ENCODE measurements at places on chromosomes 2 and 18. TPM values are rescaled to one million over a fixed set of nuclear protein-coding genes. Genes with fewer than 3 reads are reported as not detected.

DNA sequence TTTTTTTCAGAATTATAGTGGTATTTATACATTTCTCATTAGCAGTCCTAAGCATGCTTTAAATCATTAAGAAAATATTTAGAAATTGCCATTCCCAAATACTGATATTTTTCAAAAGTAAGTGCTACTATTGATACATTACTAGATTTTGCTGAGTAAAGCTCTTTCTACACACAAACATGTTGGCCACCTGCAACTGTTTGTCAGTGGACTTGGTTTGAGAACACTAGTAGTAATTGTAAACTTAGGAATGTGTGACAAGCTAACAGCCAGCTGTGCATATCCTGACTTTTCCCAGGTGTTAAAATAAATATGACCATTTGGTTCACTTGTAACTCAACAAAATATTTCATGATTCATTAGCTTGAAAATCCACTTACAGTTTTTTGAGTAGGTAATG, 103.1 kb downstream of the MSTN start:
- no peak overlapping the region for H3K27ac ChIP-seq
- no peak for DNase-seq
- H3K27me3 ChIP-seq, result no peaks in the 10 kb centered on the region

DNA sequence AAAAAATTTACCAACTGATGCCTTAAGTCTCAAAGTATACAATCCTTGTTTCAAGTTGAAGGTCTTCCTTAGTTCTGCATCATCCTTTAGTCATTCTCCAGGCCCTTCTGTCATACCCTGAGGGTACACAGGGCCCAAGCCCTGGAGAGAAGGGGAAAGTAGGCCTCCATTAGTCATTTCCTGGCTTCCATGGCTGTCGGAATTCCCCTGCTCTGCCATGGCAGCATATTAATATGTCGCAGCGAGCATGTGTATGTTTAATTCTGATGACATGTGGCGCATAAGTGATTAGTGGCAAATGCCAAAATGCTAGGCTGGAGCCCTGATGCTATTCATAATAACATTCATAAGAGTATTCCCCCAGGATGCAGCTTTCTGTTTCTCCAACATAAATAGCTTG, 22.1 kb downstream of the GPR39 start:
- no peaks in the 10 kb centered on the region for H3K4me1 ChIP-seq
- no peak overlapping the region for H3K27ac ChIP-seq
- H3K27me3 ChIP-seq, result no peaks in the 10 kb centered on the region

DNA sequence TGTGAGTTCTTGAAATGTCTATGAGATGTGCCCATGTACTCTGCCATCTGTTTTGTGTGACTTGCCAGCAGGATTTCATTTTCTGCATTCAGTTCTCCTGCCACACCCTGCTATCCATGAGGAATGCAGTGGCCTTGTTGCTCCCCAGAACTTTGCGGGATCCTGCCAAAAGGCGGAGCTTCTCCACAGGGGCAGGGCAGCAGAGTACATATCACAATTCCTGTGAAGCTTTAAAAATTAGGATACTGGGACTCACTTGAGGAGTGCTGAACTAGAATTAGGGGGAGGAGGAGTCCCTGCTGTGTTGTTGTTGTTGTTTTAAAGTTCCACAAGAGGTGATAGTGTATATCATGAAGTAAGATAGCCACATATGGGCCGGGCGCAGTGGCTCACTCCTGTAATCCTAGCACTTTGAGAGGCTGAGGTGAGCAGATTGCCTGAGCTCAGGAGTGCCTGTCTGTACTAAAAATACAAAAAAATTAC, 76.4 kb downstream of the TANC1 start:
- no peak overlapping the region for H3K4me3 ChIP-seq
- H3K27ac ChIP-seq, result no peak overlapping the region
- DNase-seq, result peak; percentile 35
- no peaks in the 10 kb centered on the region for H3K36me3 ChIP-seq
- peaks cover 45% of the 10 kb centered on the region for H3K4me1 ChIP-seq

DNA sequence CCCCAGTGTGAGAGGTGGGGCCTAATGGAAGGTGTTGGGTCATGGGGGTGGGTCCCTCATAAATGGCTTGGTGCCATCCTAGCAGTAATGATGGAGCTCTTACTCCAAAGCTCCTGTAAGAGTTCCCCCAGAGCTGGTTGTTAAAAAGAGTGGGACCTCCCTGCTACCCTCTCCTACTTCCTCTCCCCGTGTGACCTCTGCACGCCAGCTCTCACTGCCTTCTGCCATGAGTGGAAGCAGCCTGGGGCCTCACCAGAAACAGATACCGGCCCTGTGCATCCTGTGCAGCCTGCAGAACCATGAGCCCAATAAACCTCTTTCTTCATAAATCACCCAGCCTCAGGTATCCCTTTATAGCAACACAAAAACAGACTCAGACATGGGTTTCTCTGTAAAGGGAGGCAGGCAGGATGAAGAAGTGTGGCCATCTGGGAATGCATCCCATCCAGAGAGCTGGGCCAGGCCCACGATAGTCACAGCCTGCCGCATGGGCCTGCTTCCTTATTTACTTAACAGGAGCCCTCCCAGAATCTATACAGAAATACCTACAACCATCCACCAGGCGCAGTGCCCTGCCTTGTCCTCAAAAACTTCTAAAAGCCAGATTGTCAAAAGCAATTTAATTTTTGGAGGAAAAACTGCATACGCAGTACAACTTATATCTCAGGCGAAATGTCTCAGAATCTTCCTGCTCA, 7.5 kb downstream of the PRLH start:
- no peak for DNase-seq
- no peak overlapping the region for H3K4me3 ChIP-seq
- H3K4me1 ChIP-seq, result no peaks in the 10 kb centered on the region
- no peaks in the 10 kb centered on the region for H3K27me3 ChIP-seq
- no peak overlapping the region for H3K27ac ChIP-seq

- DNase-seq, result no peak
- H3K27ac ChIP-seq, result no peak overlapping the region
- no peak overlapping the region for H3K4me3 ChIP-seq
- H3K36me3 ChIP-seq, result no peaks in the 10 kb centered on the region
- no peaks in the 10 kb centered on the region for H3K27me3 ChIP-seq
These were observed 59.4 kb downstream of the TSPYL6 start for GRCh38 chr2:54196646-54197045.

DNA sequence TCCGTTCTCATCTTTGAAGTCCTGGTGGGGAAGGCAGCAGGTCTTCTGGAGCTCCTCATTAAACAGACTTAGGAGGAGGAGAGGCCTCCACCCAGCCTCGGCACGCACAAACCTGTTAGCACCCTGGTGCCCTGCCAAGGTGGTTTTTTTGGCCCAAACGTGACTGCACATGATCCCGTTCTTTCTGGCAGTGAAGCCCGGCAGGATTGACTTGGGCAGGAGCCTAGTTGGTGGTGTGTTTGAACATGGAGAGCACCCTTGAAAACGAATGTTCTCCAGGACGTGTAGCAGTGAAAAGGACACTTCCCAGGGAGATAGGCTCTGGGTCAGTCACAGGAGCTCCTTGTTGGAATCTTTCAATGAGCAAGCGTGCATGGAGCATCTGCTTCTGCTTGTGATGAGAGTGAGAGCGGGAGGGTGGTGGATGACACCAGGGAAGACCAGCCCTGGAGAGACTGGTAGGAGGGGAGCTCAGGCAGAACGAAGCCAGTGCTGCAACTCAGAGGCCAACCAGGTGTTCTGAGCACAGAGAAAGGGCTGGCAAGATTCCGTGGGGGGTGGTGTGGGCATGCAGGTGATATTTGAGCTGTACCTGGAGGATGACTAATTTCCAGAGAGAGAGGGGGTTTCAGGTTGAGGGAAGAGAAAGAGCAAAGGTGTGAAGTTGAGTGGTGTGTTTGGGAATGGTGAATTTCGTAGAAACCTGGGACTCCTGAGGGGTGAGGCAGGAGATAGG, 73.8 kb downstream of the TANC1 start:
- no peaks in the 10 kb centered on the region for H3K36me3 ChIP-seq
- H3K4me3 ChIP-seq, result no peak overlapping the region
- no peaks in the 10 kb centered on the region for H3K27me3 ChIP-seq
- H3K27ac ChIP-seq, result no peak overlapping the region

GRCh38 chr2:20381457-20381856, 30.8 kb upstream of the PUM2 start:
- no peaks in the 10 kb centered on the region for H3K27me3 ChIP-seq
- peak overlapping the region; percentile 65 for H3K27ac ChIP-seq
- H3K36me3 ChIP-seq, result no peaks in the 10 kb centered on the region
- H3K4me3 ChIP-seq, result no peak overlapping the region
- peaks cover 49% of the 10 kb centered on the region for H3K4me1 ChIP-seq
- peak; percentile 34 for DNase-seq

Gene MFSD2B
- not detected for total RNA-seq

Gene SERPINB11
- not detected for total RNA-seq

Gene NOSTRIN
- total RNA-seq, result 91.6 TPM

Gene DNAH7
- total RNA-seq, result 1.8 TPM

Gene UGT1A3
- 2.6 TPM for total RNA-seq

Data from transverse colon (tissue), 4 donors.